ENCODE measurements at places on chromosomes 4 and X. TPM values are rescaled to one million over a fixed set of nuclear protein-coding genes. Genes with fewer than 3 reads are reported as not detected.
A peak's percentile ranks its signal among the peaks of the same experiment; 100 is the strongest.

- no peak for DNase-seq
Measured at GRCh38 chrX:49193542-49193964, 6.4 kb downstream of the SYP start.

GRCh38 chrX:131270080-131270479 is 19.0 kb downstream of the IGSF1 start:
- no peak for DNase-seq

GRCh38 chrX:110992611-110993010 is 103.4 kb upstream of the PAK3 start:
- DNase-seq = no peak

GRCh38 chr4:76782837-76783236 is 115.1 kb downstream of the SOWAHB start:
- DNase-seq = no peak

DNA sequence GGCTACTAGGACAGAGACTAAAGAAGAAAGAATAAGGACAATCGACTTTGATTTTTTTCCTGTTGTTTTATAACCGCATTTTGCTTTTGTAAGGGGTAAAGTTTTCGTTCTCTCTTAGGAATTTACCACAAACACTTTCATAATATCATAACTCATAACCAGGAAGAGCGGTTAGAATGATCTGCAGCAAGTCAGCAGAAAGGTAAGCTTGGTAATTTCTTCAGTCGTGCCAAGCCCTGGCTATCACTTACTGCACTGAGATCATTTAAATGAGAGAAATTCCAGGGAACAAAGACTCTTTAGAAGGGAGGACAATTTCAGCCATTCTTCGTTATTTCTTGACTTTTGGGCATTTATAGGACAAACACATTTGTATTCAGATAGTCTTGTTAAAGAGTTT is 258.1 kb downstream of the UNC5C start:
- no peak for DNase-seq

GRCh38 chr4:11732155-11732554 is 303.5 kb upstream of the HS3ST1 start:
- DNase-seq = no peak

The GAK gene
- total RNA-seq = 49.6 TPM

DNA sequence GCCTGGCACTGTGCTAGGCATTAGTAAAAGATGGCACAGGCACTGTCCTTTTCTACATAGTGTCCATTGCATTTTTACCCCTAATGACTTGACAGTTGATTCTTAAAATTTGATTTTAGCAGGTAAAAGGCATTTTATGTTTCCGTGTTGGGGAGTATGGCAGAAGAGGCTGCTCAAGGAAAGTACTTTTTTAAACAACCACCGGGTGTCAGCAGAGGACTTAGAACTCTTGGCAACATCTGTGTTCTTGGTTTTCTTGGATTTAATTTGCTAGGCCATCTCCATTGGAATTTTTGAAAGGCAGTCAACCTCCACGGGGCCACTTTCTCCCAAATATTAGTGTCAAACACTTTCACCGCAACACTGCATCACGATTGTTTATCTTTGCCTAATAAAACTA is 102.9 kb downstream of the TSPAN7 start:
- DNase-seq = peak; percentile 5

The DUX4 gene
- total RNA-seq = not detected

DNA sequence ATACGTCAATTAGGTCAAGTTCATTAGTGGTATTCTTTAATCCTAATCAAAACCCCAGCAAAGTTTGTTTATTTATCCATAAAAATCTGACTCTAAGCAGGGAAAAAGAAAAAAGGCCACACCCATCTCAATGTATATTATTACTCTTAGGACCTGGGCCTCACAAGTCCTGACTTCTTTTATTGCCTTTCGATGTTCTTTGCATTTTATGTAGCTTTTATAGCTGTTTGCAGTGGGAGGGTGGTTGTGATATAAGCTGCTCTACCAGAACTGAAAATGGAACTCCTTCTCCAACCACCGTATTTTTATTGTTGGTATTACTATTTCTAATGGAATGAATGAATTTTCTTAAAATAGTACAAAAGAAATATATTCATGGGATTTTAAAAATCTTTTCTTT is 163.3 kb upstream of the FAM47C start:
- no peak for DNase-seq

DNA sequence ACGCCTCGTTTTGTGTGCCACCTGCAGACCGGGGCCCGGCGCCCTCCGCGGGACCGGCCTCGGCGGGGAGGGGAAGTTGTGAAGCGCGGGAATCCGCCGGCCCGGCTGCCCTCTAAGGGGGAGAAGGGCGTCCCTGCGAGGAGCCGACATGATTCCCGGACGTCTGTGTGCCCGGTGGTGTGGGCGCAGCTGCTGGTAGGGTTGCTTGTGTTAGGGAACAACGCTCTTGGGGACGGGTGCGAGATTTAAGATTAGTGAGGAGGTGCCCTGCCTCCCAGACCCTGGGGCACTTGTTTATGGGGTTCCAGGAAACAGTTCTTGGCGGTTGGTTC is 627 bp downstream of the CDKN2AIP start:
- DNase-seq = no peak

- no peak for DNase-seq
Measured at GRCh38 chr4:10013722-10014121, 7.6 kb downstream of the SLC2A9 start.

The COL4A5 gene
- total RNA-seq = 51.1 TPM

DNA sequence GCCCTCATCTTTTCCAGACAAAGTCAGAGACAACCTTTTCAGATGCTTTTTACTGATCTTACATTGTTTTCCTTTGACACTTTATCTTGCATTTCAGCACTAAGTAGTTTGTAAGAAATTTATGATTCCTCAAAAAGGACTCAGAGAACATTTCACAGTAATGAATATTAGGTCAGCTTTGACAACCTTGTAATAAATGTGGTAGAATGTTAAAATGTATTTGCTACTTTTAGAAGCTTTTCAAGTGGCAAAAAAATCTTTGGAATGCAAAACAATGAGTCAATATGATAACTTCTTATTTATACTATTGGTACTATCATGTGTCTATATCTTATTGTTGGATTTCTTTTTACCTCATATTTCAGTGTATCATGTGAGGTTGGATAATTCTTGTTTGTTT is 146.2 kb upstream of the FAT4 start:
- no peak for DNase-seq

The TMEM35A gene
- 37.2 TPM for total RNA-seq

The AVPR2 gene
- total RNA-seq = not detected
